NCI-H1092 treated with DMSO at 0.1 percent for 48 hours (cell line): ENCODE measurements at places on chromosomes 1 and 21.
A peak's percentile ranks its signal among the peaks of the same experiment; 100 is the strongest.

GRCh38 chr1:163131981-163132380 is 62.8 kb downstream of the RGS4 start:
- no peak for DNase-seq

DNA sequence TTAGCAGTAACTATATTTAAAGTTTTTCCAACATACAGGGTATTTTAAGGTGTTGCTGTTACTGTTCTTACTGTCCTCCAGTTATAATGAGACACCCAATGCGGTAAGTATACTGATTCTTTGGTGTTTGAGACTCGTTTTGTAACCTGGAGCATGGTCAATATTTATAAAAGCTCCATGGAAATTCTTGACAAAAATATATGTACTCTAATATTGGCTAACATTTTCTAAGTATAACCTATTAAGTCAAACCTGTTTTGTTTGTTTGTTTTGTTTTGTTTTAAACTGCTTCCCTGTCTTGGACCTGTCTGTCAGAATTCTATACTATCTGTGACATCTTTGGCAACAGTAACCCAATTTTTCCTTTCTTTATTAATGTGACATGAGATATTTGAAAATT is 15.9 kb upstream of the CAP1 start:
- DNase-seq, result no peak

DNA sequence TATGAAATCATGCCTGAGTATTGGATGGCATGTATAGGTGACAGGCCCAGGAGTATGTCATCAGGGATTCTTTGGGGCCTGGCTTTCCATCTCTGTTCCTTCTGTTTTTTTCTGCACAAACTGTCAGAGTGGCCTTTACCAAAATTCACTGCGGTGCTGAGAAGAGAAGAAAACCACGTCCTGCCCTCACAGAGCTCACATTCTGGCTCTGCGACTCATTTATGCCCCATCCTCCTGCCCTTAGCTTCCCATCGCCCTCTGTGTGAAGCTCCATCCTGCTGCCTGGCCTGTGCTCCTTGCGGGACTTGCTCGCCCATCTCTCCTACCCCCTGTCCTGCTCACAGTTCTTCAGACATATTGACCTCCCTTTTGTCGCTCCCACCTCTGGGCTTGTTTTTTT is 73.4 kb downstream of the HUNK start:
- DNase-seq, result no peak

- no peak for DNase-seq
These were observed 125.9 kb downstream of the ATP5PO start for GRCh38 chr21:33789697-33790096.

GRCh38 chr21:34363733-34364132 is at the start of gene KCNE2:
TSS of gene KCNE2 (plus strand) at chr21:34364006. CDS start at chr21:34370479, 6,473 bp downstream.
- no peak for DNase-seq

GRCh38 chr1:227416156-227416830 is 98.0 kb upstream of the CDC42BPA start:
- no peak for DNase-seq

GRCh38 chr21:34148826-34149558 is 75.6 kb downstream of the MRPS6 start:
- no peak for DNase-seq

GRCh38 chr1:164709126-164709525 is 150.1 kb downstream of the PBX1 start:
- no peak for DNase-seq

DNA sequence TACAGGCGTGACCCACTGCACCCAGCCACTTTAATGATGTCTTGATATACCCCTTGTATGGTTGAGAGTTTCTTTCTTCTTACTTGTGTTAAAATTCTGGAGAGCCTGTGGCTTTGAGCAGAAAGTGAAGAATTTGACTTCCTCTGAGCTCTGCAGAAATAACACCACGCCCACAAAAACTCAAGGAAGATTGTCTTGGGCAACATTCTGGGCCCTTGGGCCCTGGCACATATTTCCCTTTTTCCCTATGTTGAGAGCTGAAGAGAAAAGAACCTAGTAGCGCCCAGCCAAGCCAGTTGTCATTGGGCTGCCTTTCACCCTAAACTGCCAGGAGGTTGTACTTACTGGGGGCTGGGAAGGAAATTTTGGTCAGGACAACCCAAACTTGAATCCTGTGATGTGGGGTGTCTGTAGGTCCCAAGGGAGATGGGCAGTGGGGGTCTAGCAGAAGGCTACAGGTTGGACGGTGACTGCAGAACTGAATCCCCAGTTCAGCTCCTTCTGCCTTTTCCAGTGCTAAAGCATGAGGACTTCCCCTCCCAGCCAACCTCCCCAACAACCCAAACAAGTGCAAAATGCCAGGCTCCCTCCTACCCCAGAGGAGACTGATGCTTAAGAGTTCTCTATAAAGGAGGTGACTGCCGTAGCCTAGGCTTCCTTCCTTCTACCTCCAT is 11.7 kb upstream of the SNAPIN start:
- no peak for DNase-seq

DNA sequence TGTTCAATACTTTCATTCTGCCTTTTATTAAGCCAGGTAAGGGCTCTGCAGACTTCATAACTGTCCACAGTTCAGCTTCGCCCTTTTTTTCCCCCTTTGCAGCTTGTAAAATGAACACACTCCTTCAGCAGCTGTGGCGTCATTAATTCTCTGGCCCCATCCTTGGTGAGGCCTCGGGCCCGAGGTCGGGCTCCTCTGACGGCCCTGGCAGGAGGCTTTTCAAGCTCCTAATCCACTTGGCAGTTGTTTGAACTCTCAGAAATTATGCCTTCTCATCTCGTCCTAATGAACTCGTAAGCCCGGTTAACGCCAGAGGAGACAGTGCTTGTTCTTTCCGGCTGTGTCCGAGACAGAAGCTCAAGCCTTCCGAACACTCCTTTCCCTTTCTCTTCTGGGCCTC is 18.1 kb upstream of the EPHA8 start:
- no peak for DNase-seq

- DNase-seq, result no peak
These were observed 4.1 kb downstream of the LRRIQ3 start for GRCh38 chr1:74193908-74194307.

- peak; percentile 86 for DNase-seq
These were observed 11.5 kb upstream of the COL16A1 start for GRCh38 chr1:31715087-31715872.

GRCh38 chr1:18893120-18893519 is 9.2 kb downstream of the ALDH4A1 start:
- DNase-seq, result no peak

GRCh38 chr1:40155910-40156309 is 5.3 kb upstream of the RLF start:
- DNase-seq, result peak; percentile 84

GRCh38 chr1:110163591-110163990 is 13.3 kb downstream of the SLC6A17 start:
- no peak for DNase-seq

- DNase-seq, result no peak
These were observed 16.6 kb upstream of the SLFNL1 start for GRCh38 chr1:41038110-41038509.

- no peak for DNase-seq
These were observed 27.2 kb upstream of the TRIM67 start for GRCh38 chr1:231134624-231135023.

DNA sequence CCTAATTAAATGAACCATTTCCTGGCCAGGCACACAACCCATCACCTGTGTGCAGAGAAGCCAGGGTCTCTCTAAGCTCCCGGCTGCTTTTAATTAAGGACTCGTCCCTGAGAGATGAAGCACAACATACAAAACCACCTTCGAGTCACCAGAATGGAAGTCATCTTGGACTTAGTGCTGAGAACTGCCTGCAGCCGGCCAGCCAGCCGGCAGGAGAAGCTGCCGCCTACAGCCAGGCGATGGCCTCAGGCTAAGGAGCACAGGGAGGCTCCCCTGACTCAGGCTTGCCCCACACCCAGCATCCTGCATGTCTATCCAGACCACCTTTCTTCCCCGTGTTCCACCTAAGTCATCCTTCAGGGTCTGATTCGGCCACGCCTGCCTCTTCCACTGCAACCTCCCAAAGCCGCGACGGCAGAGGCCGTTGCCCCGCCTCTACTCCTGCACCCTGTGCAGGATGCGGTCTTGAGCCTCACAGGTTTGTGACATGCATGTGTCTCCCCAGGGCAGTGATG is 83.6 kb downstream of the SLC66A1 start:
- DNase-seq, result no peak

DNA sequence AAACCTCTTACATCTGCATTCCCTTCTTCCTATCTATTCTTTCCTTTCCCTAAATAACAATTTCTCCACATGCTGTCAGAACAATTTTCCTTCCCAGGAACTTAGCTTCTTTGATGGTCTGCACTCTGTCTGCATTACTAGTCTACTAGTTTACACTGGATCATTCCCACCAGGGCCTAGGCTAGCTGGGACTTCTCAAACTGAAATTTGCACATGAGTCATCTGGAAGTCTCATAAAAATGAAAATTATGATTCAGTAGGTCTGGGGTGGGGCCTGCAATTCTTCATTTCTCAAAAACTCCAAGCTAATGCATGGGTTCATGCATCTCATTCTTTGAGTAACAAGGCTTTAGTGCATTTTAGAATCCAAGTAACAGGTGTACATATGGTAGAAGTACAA is 74.2 kb downstream of the GABPA start:
- DNase-seq, result no peak
